ENCODE measurements at places on chromosomes 7 and 10.

- DNase-seq: no peak
Observed at GRCh38 chr10:53770903-53771302, 998.3 kb upstream of the MBL2 start.

DNA sequence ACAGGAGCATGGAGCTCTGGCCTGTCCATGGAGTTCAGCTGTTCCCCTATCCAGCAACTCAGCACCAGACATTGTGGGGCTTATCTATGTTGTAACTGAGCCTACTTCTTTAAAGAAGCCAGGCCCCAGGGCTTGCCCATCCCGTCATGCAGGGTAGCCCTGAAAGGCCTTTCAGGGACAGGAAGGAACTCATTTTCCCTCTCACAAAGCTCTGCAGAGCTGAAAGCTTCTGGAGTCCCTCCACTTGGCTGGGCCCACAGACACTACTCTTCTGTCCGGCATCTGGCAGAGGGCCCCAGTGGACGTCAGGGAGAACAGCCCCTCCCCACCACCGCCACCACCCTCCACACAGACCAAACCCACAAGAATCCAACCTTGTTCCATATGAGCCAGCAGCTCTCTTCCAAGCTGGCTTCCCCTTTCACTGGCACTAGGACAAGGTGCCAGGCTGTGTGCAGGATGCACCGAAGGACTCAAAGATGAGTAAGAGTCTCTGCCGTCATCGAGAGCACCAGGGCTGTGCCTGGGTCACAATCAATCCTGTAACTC, 33.1 kb downstream of the DENND2A start:
- DNase-seq: no peak

- DNase-seq: no peak
Observed at GRCh38 chr10:70494536-70494935, 16.0 kb downstream of the PALD1 start.

- no peak for DNase-seq
Observed at GRCh38 chr7:31699050-31699449, 12.0 kb downstream of the PPP1R17 start.

DNA sequence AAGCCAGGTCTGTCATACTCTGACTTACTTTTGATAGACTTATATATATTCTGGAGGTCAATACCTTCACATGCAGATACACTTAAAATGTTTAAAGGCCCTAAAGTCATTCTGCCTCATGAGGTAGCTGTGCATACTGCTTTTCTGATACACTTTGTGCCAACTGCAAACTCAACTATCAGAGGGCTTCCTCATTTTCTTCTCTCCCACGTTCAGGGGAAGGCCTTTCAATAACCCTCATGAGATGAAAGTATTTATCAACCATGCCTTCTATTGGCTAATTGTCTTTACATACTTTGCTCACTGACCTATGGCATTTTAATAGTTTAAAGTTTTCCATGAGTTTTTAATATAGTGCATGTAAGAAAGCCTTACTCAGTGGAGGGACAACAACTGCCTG, 112.7 kb upstream of the AMPH start:
- no peak for DNase-seq

GRCh38 chr10:85851325-85851724, 515.3 kb downstream of the GRID1 start:
- DNase-seq: no peak

DNA sequence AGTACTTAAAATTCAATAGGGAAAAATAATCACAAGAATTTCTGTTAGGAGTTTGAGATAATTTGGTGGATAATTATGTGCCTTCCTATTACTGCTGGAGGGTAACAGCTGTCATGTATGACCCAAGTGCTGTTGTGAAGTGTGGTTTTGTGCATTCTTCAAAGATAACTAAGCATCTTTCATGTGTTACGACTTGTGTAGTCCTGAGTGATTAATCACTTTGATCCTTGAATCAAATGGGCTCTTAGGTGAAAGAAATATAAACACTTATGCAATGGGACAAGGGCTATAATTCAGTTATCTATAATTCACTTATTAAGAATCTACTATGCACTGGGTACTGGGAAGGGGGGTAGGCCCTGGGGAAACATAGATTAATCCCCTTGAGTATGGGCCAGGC, 89.0 kb downstream of the CH25H start:
- no peak for DNase-seq

- no peak for DNase-seq
Observed at GRCh38 chr10:33822774-33823173, 488.3 kb upstream of the NRP1 start.

DNA sequence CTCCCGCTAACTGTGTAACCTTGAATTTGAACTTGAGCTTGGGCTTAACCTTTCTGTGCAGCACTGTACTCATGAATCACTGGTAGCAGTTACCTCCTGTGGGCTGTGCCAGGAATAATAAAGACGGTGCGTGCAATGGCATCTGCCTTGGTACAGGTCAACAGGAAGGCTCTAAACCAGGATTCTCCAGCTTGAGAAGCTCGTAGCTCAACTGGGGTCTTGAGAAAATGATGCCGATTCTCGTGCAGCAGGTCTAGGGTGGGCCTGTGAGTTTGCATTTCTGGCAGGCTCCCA, 112.5 kb upstream of the ANLN start:
- DNase-seq: no peak

DNA sequence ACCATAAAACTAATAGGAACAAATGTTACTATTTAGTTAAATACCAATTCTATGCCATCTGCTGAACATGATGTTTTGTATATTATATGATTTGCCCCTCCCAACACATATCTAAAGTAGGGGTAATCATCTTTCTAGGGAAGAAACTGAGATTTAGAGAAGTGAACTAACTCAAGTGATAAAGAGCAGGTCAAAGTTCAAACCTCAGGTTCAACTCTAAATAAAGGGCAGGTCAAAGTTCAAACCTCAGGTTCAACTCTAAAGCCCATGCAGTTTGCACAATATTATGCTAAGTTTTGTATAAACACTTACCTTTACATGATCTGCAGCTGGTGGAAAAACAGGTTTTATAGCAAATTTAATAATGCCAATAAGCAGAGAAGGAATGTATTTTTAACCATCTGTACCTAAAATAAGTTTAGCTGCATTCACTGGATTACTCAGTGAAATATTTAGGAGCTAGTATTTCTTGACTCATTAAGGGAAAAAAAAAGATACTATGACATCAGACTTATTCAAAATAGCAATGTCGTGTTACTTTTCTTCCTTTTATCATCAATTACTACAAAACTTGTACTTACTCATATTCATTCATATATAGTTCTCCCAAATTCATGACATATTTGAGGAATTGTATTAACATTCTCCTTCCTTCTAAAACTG, 1194.3 kb upstream of the CELF2 start:
- DNase-seq: no peak

DNA sequence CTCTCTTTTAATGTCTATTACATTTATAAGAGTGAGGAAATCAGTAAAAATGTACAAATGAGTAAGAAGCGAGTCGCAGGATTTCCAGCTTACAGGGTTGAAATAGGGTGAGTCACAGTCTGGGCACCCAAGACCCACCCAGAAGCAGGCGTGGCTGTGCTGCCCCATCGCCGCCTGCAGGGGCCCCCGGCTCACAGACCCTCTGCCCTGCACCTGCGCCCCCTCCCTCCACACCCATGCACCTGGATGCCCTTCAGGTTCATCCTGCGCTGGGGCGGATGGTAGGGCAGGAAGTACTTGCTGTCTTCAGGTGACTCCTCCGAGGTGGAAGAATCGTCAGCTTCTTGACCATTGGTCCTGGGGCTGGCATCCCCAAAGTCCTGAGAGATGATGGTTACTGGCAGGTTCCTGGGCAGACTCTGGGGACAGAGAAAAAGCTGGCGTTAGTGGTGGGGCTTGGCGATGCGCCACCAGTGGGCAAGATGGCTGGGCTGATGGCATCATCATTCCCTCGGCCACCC, 90.2 kb upstream of the GNA12 start:
- DNase-seq: no peak

GRCh38 chr10:130138479-130138866, 2.3 kb downstream of the GLRX3 start:
- no peak for DNase-seq

DNA sequence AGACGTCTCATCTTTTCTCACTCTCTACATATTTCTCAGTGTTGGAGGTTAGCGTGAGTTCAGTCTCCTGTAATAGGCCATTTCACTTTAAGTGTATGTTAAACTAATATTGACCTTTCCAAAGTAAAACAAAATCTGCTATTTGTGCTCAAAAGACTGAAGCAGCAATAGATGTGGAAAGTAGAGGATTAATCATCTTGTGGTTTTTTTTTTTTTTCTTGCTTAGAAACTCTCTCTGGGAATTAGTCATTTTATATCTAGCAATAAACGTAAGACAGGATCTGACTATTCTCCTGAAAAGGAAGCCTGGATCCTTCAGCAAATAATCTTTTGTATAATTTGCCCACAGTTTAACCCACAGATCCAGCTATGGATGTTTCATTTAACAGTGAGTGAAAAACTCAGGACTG, 81.7 kb downstream of the NRP1 start:
- DNase-seq: no peak

- DNase-seq: no peak
Observed at GRCh38 chr7:47586925-47587324, 5.0 kb upstream of the TNS3 start.

GRCh38 chr10:114487815-114488536, 83.7 kb upstream of the AFAP1L2 start:
- no peak for DNase-seq

- DNase-seq: no peak
Observed at GRCh38 chr7:107946451-107946850, 55.5 kb downstream of the DLD start.
